NCI-H510A (cell line): ENCODE measurements at places on chromosomes 11 and 22.

- DNase-seq: no peak
Measured at GRCh38 chr11:73559743-73560142, 38.2 kb downstream of the FAM168A start.

DNA sequence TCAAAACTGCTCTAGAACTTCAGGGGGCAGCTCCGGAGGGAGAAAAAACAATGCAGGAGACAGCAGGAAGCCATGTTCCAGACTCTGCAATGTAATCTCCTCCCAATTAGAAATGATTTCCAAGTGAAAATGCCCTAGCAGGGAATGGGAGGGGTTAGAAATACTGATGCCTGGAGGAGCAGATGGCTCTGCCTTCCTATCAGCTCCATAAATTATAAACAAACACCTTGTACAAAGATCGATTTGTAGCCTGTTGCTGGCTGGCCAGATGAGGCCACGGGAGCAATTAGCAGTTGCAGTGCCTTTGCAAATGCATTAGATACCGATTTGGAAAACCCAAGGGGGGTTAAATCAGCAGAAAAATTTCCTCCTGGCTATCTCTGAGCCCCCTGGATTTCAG lies 46.6 kb upstream of the CHRM4 start:
- DNase-seq: no peak

GRCh38 chr11:8386134-8386864 lies 122.6 kb upstream of the LMO1 start:
- no peak for DNase-seq

DNA sequence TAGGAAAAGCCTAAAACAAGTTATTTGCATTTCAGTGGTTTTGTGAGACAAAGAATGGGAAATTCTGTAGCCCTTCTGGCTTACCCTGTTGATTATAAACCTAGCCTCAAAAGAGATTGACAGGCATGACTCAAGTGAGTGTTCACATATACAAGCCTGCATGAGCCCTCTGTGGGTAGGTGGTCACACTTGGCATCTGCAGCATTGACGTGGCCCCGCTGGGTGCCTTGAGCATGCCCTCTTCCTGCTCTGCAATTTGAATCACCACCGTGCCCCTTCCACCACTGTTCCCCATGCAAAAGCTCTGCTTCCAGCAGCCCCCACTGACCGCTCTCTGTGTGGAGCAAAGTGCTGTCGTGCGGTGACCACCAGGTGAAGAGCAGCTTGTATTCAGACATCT lies 21.0 kb upstream of the ADSL start:
- no peak for DNase-seq

DNA sequence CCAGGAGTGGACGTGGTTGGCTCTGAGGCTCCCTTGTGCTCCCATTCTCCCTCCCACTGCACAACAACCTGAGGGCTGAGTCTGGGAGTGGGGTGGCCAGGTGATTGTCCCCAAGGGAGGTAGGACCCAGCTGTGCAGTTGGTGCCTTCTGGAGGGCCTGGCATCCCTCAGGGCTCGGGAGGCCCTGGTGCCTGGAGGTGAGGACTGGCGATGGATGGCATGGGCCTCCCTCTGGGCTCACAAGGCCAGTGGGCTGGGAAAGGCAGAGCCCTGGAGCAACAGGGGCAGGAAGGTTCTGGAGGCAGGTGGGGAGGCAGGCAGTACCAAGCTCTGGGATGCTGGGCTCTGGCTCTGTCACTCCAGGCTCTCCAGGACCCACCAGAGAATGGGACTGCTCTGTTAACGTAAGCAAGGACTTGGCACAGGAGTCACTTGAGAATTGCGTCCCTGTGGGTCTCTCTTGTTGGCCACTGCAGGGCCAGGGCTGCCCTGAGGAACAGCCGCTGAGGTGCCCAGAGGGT lies 114.2 kb downstream of the KCNQ1OT1 start:
- no peak for DNase-seq

DNA sequence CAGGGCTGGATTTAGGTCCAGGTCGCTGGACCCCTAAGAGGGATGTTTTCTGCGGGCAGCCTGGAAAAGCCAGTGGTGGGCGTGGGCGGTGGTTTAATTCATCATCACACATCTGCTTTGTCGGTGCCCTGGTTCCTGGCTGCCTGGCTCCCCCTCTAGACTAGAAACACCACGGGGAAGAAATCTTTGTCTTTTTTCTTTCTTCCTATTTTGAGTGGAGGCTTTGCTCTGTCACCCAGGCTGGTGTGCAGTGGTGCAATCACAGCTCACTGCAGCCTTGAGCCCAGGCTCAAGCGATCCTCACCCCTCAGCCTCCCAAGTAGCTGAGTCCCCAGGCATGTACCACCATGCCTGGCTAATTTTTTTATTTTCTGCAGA lies 86.6 kb upstream of the LINC01488 start:
- DNase-seq: no peak

DNA sequence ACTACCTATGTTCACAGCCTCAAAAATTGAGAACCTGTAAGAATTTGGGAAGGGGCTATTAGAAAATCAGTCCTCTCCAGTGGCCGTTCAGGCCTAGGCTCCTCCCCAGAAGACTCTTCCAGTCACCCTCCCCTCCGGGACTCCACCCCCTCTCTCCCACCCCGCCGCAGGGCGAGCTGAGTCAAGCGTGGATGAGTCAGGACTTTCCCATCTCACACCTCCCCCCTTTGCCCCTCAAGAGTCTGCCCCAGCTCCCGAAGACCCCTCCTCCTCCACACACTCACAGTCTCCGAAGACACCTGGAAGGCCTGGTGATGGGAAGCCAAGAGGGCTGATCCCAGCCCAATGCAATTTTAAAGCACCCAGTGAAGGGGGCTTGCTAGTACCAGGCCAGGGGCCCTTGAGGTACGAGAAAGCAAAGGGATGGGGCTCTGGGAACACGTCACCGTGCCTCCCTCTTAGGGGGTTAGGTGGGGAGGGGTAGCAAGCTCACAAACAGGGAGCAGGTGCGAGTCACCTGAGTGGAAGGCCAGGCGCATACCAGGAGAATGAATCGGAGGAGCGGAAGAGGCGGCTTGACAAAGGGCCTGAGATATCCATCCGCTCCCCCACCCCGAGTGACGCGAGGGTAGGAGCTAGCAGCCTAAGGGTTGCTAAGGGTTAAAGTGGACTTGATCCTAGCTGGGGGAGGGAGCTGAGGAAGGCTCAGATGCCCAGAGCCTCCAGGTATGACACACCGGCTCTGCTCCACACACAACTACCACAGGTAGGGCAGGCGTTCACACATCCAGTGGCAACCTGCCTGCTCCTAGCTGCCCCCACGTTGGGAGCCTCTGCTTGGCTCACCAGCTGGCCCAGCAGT lies 13.6 kb downstream of the BCL9L start:
- peak; percentile 92 for DNase-seq

DNA sequence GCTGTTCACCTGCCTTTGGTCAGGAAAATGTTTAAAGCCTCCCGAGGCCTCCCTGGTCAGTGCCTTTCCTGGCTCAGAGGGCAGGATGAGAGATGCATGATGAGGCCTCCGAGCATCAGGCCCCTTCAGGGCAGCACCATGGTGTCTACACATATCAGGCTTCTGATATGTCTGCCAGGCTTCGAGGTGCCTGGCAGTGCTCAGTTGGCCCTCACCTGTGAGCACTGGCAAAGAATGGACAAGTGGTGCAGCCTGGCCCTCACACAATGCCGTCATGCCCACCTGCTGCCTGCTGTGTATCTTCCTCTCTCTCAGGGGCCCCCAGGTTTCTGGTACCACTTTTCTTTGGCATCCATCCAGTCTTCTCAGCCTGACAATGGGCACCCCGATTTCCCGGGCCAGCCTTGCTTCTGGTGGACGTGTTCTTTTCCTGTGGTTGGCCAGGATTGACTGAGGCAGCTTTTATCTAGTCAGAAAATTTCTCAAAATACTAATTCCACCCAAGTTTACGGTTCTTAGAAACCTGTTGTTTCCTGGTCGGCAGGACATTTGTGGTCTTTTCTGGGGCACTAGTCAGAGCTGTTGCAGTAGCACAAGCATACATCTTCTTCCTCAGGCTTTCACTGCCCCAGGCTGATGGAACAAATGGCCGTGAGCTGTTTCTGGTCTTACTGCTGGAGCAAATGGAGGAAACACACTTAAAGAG lies 76.8 kb upstream of the SUSD2 start:
- DNase-seq: no peak

GRCh38 chr11:64148226-64148916 lies 17.5 kb downstream of the MACROD1 start:
- no peak for DNase-seq

DNA sequence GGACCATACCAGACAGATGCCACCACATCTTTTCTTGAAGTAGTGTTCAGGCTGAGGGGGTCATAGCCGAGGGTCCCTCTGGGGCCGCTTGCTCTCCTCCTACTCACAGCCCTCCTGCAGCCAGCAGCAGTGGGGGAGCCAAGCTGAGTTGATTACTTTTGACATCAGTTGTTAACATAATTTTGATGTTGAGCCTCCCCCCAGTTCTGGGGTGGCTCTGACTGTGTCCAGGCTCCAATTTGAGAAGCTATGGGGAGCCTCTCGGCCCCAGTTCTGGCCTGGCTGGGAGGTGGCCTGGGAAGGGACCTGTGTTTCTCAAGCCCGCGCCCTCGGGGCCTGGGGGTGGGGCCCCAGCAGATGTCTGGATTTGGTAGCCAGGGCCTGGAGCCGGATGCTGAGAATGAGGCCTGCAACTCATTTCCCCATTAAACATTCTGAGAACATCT lies 47.9 kb downstream of the KCNQ1OT1 start:
- DNase-seq: no peak

- no peak for DNase-seq
Measured at GRCh38 chr11:87924125-87924524, 251.1 kb downstream of the RAB38 start.

- DNase-seq: no peak
Measured at GRCh38 chr11:26703411-26704191, 18.3 kb downstream of the SLC5A12 start.

GRCh38 chr22:35411102-35411501 lies 11.2 kb downstream of the MCM5 start:
- no peak for DNase-seq

- DNase-seq: no peak
Measured at GRCh38 chr11:61817471-61818202, 834 bp upstream of the FADS1 start.

DNA sequence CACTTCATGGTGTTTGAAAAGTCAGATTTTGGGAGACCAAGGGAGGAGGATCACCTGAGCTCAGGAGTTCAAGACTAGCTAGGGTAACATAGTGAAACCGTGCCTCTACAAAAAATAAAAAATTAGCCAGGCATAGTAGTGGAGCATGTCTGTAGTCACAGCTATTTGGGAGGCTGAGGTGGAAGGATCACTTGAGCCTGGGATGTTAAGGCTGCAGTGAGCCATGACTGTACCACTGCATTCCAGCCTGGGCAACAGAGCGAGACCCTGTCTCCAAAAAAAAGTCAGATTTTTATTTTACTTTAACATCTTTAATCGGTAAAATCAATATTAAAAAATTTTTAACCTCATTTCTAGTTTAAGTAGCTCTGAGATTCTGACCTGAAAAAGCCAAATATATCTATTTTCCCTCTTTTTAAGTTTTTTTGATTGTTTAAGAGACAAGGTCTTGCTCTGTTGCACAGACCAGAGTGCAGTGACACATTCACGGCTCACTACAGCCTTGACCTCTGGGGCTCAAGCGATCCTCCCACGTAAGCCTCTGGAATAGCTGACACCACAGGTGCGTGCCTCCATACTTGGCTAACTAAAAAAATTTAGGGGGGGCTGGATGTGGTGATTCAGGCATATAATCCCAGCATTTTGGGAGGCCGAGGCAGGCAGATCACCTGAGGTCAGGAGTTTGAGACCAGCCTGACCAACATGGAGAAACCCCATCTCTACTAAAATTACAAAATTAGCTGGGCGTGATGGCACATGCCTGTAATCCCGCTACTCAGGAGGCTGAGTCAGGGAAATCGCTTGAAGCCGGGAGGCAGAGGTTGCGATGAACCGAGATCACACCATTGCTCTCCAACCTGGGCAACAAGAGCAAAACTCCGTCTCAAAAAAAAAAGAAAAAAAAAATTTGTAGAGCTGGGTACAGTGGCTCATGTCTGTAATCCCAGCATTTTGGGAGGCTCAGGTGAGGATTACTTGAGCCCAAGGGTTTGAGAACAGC lies 48.4 kb downstream of the SFI1 start:
- no peak for DNase-seq

GRCh38 chr11:133823614-133824013 lies 21.7 kb downstream of the SPATA19 start:
- no peak for DNase-seq

GRCh38 chr11:70496591-70497535 lies 98.5 kb downstream of the CTTN start:
- DNase-seq: no peak

DNA sequence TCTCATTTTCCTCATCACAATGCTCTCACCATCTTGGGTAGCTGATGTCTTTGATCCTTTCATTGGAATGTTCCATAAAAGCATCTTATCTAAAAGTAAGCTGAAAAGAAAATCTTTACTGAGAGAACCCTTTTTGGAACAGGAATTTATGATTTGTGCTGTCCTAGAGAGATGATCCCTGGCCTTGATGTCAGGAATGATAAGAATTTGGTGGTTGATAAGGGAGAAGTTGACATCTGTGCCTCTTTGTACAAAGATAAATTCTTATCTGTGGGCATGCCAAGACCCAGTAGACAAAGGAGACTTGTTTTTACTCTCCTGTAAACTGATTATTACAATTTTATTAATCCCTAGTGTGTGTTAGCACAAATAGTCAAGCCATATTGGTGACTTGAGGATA lies 36.9 kb downstream of the NAALAD2 start:
- DNase-seq: no peak

GRCh38 chr11:69487849-69488542 lies 6.5 kb downstream of the LINC01488 start:
- no peak for DNase-seq

DNA sequence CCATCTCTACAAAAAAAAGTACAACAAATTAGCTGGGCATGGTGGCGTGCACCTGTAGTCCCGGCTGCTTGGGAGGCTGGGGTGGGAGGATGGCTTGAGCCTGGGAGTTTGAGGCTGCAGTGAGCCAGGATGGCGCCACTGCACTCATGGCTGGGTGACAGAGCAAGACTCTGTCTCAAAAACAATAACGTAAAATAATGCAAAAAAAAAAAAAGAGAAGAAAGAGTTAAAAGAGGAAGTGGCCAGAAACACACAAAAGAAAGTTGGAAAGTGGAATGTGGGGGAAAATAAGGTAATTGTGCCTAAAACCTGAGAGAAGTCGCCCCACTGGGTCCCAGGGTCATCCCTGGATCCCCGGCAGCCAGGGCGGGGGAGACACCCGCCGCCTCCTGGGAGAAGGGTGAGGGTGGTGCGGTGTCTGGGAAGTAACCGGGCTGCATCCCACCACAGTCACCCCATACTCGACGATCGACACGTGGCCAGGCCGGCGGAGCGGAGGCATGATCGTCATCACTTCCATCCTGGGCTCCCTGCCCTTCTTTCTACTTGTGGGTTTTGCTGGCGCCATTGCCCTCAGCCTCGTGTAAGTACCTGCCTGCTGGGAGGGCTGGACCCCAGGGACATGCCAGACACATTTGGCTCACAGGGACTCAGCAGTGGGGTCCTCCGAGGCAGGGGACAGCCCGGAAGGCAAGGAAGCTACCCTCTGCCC lies 8.1 kb downstream of the UPK3A start:
- no peak for DNase-seq
